ENCODE measurements at places on chromosomes 3 and 15.
A peak's percentile ranks its signal among the peaks of the same experiment; 100 is the strongest.

- no peak for DNase-seq
These were observed 15.5 kb downstream of the PLA2G4D start for GRCh38 chr15:42078903-42079302.

DNA sequence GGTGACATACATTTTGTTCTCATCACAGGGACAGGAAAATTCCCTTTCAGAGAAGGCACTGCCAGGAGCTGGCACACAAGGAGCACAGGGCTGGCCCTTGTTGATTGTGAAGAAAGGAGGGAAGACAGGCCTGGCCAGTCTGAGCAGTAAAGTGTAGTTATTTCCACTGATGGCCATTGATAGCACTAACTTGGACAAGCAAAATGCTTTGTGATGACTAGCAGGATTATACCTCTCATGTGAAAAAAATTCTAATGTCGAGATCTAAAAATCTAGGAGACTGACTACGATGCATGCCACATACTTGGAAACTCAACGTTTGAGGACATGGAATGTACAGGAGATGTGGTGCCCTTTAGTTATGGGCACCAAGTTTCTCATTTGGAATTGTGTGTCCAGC, 54.3 kb upstream of the ST8SIA2 start:
- no peak for DNase-seq

DNA sequence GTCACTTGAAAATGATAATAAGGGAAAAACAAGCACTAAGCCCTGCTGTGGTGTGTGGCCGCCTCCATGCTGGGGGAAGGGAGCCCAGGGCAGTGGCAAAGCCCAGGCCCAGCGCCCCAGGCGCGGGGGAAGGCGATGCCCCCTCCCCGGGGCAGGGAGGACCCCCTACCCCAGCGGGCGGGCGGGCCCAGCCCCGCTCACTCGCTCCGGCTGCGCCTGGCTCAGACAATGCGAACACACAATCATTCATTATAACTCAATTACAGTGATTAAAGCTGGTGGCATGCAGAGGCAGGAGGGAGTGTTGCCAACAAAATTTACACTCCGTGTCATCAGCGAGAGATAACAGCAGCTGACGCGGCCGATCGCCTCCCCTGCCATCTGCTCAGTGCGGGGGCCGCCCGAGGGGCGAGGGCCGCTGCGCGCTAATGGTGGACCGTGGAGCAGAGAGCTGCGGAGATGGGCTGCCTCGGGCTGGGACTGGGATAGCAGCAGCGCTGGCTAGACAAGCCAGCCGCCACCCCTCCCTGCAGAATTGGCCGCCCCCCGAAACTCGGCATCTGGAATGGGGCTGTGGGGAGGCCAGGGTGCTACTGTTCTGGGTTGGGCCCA, 64.1 kb downstream of the TLE3 start:
- DNase-seq: no peak

GRCh38 chr3:69751074-69751476, 11.8 kb downstream of the MITF start:
- DNase-seq: no peak

GRCh38 chr3:76177610-76178009, 392.3 kb upstream of the ZNF717 start:
- no peak for DNase-seq

DNA sequence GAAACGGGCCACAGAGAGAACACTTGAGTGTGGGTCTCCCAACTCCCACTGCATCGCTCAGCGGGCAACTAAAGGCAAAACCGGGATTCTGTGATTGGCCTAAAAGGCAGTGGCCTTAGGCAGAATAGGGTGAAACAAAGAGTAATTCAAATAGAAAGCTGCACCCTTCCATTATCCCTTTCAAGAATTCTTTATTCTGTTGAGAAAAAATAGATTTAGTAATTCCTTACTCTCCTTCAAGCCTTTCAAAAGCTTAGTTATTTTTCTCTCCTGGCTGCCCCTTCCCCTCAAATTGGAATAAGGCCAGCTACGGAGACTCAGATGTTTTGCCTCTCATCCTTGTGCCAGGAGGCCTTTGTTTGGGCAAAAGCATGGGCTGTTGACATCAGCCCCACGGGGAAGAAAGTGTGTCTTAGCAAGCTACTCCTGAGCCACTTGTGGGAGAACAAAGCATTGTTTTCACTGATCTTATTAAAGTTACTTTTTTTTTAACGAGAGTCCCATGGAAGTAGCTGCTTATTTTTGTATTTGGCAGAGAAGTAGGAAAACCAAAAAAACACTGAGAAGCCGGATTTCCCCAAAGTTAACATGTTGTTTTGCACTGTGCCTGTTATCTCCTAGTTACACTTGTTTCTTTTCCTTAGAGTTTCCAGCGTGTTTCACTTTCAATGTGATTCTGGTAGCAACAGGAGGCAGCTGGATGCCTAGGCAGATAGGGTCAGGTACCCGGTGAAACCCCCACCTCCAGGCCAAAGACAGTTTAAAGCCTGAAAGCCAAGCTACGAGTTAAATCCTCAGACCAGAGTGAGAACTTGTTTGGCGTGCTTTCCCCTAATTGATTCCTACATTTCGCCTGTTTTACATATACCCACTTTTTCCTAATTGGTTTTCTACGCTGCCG, 2.2 kb downstream of the ST6GAL1 start:
- no peak for DNase-seq

GRCh38 chr3:130442284-130442683, 74.7 kb upstream of the COL6A6 start:
- no peak for DNase-seq

- no peak for DNase-seq
These were observed 62.6 kb downstream of the DUT start for GRCh38 chr15:48393645-48394506.

- no peak for DNase-seq
These were observed 35.5 kb upstream of the PLCL2 start for GRCh38 chr3:16849229-16849628.

GRCh38 chr3:109336291-109336861, 970 bp downstream of the DPPA4 start:
- peak; percentile 10 for DNase-seq

DNA sequence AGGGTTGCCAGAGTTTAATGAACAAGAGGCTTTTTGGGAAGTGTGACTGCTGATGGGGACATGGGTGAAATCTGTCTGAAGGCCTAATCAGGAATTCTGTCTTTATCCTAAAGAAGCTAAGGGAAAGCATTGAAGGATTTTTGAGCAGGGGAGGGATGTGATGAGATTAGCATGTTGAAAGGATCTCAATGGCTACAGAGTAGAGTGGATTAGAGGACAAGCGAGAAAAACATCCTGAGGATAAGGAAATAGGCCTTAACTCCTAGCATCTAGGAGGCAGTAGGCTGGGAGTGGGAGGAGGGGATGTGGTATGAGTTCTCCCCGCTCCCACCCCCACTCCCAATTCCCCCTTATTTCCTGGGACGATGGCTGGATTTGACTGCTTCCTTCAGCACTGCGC, 35.1 kb upstream of the SNTN start:
- no peak for DNase-seq

GRCh38 chr15:68228971-68229385, 550 bp downstream of the CLN6 start:
- no peak for DNase-seq

GRCh38 chr3:132535575-132536441, 61.3 kb upstream of the ACKR4 start:
- DNase-seq: peak; percentile 30

DNA sequence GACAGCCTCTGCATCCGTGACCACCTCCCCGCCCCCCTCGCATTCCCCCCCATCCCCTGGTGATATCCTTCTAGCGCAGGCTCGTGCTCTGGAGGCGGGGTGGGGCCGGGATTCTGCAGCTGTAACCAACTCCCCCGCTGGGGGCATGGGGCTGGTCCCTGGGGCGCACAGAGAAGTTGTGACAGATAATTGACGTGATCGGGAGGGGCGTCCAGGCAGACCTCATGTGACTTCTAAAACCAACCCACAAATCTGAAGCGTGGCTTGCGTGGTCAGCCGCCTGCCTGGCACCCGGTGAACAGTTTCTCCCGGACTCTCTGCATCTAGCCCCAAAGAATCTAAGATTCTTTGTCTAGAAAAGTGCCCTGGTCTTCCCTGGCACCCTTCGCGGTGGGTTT, 100.6 kb upstream of the IGF1R start:
- peak; percentile 5 for DNase-seq

GRCh38 chr3:72728329-72728889, 119.8 kb downstream of the SHQ1 start:
- no peak for DNase-seq

DNA sequence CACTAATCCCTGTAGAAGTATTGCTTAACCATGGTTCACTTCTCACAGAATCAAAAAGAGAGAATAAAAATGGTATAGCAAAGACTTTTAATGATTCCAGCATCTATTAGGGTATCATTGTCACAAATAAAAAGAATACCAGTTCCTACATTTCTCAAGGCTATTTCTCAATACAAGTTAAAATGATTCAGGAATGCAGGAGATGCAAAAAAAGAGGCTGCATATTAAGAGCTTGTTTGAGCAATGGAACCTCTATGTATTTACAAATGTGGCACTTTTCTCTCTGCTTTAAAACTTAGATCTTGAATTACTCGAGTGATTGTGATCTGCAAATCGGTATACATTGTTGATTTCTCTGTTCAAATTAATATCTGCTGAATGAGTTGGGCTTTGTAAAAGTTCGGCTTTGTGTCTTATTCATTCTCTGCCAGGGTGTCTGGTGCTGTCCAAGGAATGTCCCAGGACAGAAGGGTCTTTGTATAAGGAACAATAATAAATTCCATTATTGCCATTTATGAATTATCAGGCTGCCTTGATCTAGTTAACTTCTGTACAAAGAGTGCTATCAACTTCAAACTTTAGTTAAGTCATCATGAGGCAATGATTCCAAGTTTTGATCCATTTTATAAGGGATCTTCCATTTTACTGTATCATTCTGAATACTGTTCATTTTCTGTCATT, 364.2 kb downstream of the RBMS3 start:
- DNase-seq: no peak

GRCh38 chr15:60551147-60551780, 72.3 kb upstream of the ICE2 start:
- DNase-seq: no peak

DNA sequence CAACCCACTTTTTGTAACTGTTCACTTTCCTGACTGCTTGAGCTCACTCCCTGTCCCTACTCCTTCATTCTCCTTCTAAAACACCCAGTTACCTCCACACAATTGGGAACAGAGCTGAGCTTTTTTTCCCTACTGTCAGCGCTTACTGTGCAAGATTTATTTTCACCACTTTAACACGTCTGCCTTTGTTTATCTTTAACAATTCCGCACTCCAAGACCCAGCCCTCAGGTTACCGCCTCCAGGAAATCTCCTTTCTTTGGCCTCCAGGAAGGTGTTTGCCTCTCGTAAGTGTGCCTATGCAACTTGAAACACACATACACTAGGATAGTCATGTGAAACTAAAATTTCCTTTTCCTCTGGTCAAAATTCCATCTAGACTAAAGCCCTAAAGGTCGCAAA, 271.9 kb upstream of the TPRG1 start:
- DNase-seq: no peak

DNA sequence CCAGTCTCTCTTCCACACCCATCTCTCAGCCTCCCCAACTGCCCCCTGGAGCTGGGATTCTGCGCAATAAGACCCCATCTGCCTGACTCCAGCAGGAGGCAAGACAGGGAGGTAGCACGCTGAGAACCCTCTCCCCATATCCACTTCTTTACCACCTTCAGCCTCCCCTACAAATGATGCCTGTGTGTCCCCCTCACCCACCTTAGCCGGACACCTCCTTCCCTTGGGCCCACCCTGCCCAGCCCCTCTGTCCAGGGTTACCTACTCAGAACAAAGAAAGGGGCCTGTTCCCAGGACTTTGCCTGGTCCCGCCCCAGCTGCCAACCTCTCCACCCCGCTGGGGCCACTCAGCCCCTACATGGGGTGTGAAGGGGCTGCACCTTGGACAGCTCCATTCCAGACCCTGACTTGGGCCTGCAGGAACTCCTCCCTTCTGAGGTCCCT, 40.8 kb upstream of the ATP2B2 start:
- no peak for DNase-seq

GRCh38 chr3:64530434-64531049, 157.3 kb downstream of the ADAMTS9 start:
- DNase-seq: no peak

DNA sequence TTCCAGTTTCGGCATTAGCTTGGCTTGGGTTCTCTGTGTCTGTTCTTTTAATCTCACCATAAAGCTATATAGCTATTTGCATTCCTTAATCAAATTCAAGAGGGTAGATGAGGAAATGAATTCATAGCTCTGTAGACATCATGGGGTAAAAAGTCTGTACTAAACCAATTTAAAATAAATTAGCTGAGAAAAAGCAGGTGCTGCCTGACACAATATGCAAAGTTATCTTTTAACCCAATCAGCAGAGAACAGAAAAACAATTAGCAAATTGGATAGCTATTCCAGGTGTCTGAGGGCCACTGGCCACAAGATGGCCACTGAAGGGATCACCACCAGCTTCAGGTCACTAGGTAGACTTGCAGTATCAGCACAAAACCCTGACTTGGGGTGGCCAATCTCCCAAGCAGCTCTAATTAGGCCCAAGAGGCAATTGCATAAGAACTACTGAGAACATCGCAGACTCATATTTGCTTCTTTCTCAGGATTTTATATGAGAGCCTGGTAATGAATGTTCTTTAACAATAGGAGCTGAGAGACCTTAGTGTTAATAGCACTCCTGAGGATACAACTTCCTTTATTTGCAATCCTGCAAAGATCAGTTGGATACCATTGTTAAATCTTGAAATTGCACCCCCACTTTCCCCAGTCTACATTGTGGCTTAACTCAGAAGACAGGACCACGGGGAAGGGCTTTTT, 494.3 kb downstream of the PDCD6IP start:
- no peak for DNase-seq

DNA sequence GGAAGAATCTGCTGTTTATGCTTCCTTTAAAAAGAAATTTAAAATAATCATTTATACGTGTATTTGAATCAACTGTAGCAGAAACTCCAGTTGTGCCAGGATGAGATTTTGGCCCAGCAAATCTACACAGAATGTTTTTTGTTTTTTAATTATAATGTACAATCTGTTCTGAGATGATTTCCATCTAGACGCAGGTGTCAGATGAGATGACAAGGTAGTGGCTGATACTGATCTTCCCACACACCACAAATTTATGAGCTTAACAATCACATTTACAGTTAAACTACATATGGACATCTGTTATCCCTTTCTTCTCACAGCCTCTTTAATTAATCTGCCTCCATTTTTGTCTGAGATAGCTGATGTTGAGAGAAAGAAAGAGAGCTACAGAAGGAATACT, 23.6 kb downstream of the DCLK3 start:
- no peak for DNase-seq

DNA sequence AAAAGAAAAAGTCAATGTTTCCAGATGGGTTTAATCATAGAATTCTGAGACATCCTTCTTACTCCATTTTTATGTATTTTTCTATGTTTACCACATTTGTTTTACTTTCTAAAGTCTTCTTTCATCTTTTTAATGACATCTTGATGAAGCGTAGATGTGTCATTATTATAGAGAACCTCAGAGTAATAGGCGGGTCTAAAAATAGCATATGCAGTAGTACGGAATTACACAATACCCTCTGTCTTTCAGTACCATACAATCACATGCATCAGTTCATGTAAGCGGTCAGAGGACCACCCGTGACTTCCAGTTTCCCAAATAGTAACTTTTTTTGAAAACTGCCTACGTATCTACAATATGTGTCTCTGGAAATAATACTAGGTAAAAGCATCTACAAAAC, 224.0 kb downstream of the PLOD2 start:
- no peak for DNase-seq
